Aorta (tissue), 5 donors: ENCODE measurements at places on chromosomes 16 and 17.

- DNase-seq: no peak
Observed at GRCh38 chr17:67751101-67752074, 33.7 kb downstream of the NOL11 start.

DNA sequence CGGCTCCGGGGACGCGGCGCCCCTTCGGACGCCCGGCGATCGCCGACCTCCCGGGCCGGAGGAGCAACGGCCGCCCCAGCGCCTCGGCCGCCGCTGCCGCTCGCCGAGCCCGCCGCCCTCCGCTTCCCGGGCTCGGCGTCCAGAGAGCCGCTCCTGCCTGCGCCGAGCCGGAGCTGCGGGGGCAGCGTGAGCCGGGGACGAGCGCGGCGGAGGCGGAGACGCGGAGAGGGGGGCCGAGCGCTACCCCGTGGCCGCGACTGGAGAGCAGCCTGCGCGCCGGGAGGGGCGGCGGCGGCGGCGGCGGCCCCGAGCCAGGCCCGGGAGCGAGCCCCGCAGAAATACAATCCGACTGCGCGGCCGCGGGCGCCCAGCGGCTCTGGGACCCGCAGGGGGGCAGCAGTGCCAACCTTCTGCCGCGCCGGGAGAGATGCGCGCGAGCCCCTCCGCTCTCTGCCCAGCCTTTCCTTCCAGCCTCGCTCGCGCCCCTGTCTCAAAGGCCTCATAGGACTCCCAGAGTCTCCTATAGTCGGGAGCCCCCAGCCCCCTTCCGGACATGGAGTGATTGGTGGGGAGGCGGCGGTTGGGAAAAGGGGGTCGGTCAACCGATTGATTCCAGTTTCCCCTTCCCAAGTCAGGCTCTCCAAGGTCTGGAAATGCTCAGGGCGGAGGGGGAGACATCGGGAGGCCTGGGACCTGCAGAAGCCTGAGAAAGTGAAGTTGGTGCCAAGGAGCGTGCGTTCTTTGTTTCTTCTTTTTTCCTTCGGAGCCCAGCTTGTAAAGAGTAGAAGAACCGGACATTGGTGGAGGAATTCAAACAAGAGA lies 1.0 kb upstream of the SDK2 start:
- DNase-seq: peak; percentile 85

GRCh38 chr16:30063278-30063892 lies 2.2 kb upstream of the ALDOA start:
- DNase-seq: peak; percentile 59

GRCh38 chr17:75032720-75033280 lies 14.0 kb downstream of the ATP5PD start:
- DNase-seq: peak; percentile 79

DNA sequence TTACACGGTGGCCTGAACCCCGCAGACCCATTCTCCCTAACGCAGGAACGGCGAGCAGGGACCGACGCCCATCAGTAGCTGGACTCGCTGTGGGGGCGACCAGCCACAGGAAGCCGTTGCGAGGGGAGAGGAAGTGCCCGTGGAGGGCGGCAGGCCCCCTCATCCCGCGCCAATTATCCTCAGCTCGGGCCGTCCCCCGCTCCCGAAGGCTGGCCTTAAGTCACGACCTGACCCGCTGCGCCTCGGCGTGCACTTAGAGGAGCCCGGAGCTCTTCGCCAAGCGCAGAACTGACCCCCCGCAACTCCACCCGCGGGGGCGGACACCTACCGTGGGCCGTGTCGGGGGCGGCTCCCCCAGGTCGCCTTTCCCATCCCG lies 401 bp downstream of the ARL16 start:
- DNase-seq: no peak
